ENCODE measurements at places on chromosomes 7 and 10. TPM values are rescaled to one million over a fixed set of nuclear protein-coding genes. Genes with fewer than 3 reads are reported as not detected.

SPDYE3 gene
- total RNA-seq, result not detected

GRCh38 chr7:5383314-5384098, 40.1 kb downstream of the TNRC18 start:
- no peak overlapping the region for H3K27ac ChIP-seq
- H3K4me3 ChIP-seq, result no peak overlapping the region
- peaks cover 13% of the 10 kb centered on the region for H3K4me1 ChIP-seq
- no peak for DNase-seq
- H3K36me3 ChIP-seq, result peaks cover 16% of the 10 kb centered on the region

DNA sequence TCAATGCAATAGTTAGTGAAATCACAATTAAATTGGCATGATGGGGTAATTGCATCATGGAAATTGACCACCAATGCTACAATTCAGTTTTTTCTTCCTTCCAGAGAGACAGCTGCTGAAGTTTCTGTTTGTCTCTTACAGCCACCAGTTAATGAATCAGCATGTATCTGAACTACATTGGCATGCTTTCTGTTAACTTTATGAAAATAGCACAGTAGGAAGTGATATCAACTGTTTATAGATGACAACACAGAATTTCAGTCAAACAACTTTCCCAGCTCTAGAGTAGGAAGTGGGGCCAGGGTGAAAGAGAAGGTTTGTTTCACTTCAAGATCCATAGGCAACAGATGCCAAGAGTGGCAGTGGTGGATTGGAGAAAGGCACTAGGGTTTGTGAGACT, 339.6 kb upstream of the VWC2 start:
- DNase-seq, result no peak
- no peak overlapping the region for H3K4me3 ChIP-seq
- H3K27ac ChIP-seq, result no peak overlapping the region

ACTL6B gene
- not detected for total RNA-seq

MYH16 gene
- total RNA-seq, result not detected

DNA sequence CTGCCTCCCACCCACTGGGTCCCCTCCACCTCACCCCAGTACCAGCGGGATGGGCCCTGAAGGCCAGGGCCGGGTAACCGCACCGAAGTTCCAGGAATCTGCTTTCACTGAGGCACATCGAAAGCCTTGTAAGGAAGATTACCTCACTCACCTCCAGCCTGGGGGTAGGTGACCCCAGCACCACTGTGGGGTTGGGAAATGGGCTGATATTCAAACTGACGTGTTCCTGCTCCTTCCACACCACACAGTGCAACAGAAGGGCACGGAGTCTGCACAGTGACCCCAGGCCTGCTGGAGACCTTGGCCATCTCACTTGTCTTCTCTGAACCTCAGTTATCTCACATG, 29.8 kb downstream of the NPS start:
- no peak for DNase-seq
- no peaks in the 10 kb centered on the region for H3K4me1 ChIP-seq
- no peak overlapping the region for H3K27ac ChIP-seq
- H3K27me3 ChIP-seq, result peaks cover 2% of the 10 kb centered on the region
- H3K36me3 ChIP-seq, result no peaks in the 10 kb centered on the region

TLX1 gene
- not detected for total RNA-seq

- H3K27ac ChIP-seq, result peak overlapping the region; percentile 90
- no peaks in the 10 kb centered on the region for H3K27me3 ChIP-seq
- peaks cover 77% of the 10 kb centered on the region for H3K4me1 ChIP-seq
- peak overlapping the region; percentile 69 for H3K4me3 ChIP-seq
Measured at GRCh38 chr10:59885430-59886134, 20.8 kb downstream of the CCDC6 start.

DNA sequence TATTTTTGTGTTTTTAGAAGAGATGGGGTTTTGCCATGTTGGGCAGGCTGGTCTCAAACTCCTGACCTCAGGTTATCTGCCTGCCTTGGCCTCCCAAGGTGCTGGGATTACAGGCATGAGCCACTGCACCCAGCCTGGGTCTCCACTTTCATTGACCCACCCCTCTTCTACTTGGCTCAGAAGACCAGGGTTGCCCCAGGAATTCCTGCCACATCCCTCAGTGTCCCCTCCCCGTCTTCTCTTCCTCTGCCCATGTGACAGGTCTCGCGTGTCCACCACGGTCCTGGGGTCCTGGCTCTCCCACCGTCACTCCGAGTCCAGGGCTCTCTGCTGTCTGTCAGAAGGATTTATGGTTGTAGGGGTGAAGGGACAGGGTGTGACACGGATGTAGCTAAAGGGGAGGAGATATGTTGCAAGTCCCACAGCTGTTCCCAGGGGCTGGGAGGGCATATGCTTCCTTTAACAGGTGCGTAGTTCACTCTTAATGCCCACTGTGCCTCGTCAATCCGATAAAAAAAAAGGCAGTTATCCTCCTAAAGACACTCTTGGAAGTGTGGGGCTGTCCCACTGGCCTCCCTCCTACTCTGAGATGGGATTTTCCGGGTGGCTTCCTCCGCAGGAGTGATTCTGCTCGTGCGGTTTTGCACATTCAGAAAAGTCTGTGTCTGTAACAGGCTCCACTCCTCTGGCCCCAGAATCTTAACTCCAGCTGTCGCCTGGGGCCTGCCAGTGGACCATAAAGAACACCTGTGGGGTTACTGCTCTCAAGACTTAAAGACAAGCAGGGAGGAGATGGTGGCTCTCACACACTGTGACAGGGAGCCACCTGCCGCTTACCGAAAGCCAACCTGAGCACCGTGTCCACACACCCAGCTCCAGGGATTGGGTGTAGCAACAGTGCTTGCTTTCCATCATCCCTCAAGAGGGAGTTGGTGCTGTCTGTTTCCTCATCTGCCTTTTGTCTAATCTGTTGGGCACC, 36.7 kb upstream of the SHH start:
- H3K36me3 ChIP-seq, result no peaks in the 10 kb centered on the region
- H3K4me3 ChIP-seq, result no peak overlapping the region
- DNase-seq, result no peak
- no peaks in the 10 kb centered on the region for H3K4me1 ChIP-seq

SLC26A4 gene
- 7.8 TPM for total RNA-seq

DNA sequence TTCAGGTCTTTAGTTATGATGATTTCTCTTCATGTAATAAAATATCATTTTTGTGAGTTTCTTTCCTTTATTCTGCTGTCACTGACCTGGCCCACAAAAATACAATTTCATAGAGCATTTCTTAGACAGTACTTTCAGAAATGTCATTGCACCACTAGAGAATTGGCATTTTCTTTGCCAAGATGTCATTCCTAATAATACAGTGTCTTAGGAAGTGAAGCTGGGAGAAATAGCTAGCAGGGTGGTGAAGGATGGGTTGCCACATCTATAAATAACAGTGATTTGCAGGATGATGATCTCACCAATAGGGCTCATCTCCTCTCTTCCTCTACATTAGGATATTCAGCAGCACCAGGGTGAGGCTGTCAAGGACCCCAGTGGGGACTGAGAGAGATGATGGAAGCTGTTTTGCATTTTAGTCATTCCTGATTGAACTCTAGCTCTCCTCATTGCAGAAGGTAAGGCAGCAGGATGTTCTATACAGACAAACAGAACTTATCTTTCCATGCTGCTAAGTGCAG, 452.1 kb downstream of the NXPH1 start:
- H3K36me3 ChIP-seq, result no peaks in the 10 kb centered on the region
- no peak overlapping the region for H3K27ac ChIP-seq
- H3K4me1 ChIP-seq, result no peaks in the 10 kb centered on the region

DNA sequence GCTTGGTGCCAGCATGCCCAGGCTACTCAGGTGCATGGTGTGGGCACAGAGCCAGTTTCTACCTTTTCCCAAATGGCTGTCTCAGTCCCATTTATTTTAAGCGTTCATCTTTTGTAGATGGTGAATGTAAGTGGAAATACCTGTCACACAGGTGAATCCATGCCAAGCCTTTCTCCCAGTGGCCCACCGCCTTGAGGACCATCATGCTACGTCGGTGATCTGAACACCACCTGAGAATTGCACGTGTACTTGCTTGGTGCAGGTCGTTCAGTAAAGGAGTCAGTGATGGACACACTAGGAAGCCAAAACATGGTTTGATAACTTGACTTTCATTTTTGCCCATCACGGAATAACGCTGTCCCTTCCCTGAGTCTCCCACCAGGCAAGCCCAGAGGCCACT, 666.7 kb upstream of the FOXK1 start:
- no peak overlapping the region for H3K4me3 ChIP-seq
- H3K36me3 ChIP-seq, result no peaks in the 10 kb centered on the region
- no peaks in the 10 kb centered on the region for H3K4me1 ChIP-seq
- no peak for DNase-seq
- H3K27ac ChIP-seq, result no peak overlapping the region
- H3K27me3 ChIP-seq, result no peaks in the 10 kb centered on the region

DNA sequence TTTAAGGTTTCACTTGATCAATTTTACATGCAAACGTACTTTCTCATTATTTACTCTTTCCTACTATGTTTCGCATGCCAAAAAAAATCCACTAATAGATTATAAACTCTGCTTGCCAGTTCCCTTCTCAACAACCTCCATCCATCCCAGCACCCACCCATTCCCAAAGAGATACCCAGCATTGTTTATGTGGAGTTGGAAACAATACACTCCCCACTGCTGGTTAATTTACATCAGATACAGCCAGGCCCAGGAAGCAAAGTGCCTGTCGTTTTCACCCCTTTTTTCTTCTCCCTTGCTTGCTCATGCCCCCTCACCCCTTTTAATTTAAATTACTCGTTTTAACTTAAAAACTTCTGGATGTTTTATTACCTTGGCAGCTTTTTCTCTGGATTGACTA, 59.9 kb downstream of the HIBADH start:
- no peak overlapping the region for H3K4me3 ChIP-seq
- DNase-seq, result no peak
- no peak overlapping the region for H3K27ac ChIP-seq
- no peaks in the 10 kb centered on the region for H3K27me3 ChIP-seq
- H3K4me1 ChIP-seq, result no peaks in the 10 kb centered on the region

- peaks cover 17% of the 10 kb centered on the region for H3K27me3 ChIP-seq
- H3K4me1 ChIP-seq, result no peaks in the 10 kb centered on the region
- H3K4me3 ChIP-seq, result no peak overlapping the region
- no peak for DNase-seq
Measured at GRCh38 chr10:35613597-35614226, 8.6 kb downstream of the GJD4 start.

GRCh38 chr10:58318346-58318745, 16.5 kb upstream of the UBE2D1 start:
- peaks cover 6% of the 10 kb centered on the region for H3K4me1 ChIP-seq
- no peak overlapping the region for H3K27ac ChIP-seq
- no peak for DNase-seq
- peaks cover 14% of the 10 kb centered on the region for H3K27me3 ChIP-seq

- no peaks in the 10 kb centered on the region for H3K27me3 ChIP-seq
- no peak overlapping the region for H3K4me3 ChIP-seq
- H3K36me3 ChIP-seq, result no peaks in the 10 kb centered on the region
- H3K4me1 ChIP-seq, result peaks cover 3% of the 10 kb centered on the region
- peak overlapping the region; percentile 51 for H3K27ac ChIP-seq
Measured at GRCh38 chr7:34277016-34277802, 371.9 kb downstream of the BMPER start.

DNA sequence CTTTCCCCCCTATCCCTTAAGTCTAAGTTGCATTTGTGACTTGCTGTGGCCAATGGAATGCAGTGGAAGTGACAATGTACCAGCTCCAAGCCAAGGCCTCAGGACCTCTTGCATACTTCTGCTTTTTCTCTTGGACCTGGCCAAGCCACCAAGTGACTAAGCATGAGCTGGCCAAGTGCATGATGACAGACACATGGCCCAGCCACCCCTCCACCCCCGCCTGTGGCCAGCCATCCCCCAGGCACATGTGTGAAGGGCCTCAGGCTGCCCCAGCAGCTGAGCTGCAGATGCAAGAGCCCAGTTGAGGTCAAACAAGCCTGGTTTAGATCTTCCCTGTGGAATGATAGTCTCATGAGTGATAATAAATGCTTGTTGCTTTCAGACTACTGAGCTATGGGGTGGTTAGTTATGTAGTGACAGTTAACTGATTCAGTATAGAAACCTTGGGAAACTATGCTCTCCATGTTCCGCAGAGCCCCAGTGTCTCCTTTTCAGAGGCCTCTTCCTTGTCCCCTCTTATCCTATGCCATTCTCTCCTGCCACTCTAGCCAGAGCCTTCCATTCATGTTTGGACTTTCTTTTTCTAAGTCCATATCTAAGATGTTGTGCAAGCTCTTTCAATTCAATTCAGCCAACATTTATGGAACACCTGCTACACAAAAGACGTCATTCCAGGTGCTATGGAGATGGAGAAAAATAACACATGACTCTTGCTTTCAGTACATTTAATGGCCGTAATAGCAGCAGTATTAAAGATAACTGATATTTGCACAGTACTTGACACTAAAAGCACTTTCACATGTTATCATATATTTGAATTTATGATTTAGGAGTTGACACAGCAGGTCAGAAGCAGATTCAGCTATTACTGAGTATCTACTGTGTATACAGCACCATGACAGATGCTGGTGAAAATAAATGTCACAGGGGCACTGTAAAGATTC, 55.5 kb upstream of the LOXL4 start:
- H3K4me1 ChIP-seq, result no peaks in the 10 kb centered on the region
- DNase-seq, result no peak
- H3K36me3 ChIP-seq, result no peaks in the 10 kb centered on the region
- H3K27ac ChIP-seq, result no peak overlapping the region
- peaks cover 4% of the 10 kb centered on the region for H3K27me3 ChIP-seq
- no peak overlapping the region for H3K4me3 ChIP-seq

GRCh38 chr10:94645285-94645684, 38.2 kb upstream of the CYP2C18 start:
- no peaks in the 10 kb centered on the region for H3K27me3 ChIP-seq
- H3K4me3 ChIP-seq, result no peak overlapping the region
- H3K4me1 ChIP-seq, result no peaks in the 10 kb centered on the region
- H3K36me3 ChIP-seq, result no peaks in the 10 kb centered on the region

DNA sequence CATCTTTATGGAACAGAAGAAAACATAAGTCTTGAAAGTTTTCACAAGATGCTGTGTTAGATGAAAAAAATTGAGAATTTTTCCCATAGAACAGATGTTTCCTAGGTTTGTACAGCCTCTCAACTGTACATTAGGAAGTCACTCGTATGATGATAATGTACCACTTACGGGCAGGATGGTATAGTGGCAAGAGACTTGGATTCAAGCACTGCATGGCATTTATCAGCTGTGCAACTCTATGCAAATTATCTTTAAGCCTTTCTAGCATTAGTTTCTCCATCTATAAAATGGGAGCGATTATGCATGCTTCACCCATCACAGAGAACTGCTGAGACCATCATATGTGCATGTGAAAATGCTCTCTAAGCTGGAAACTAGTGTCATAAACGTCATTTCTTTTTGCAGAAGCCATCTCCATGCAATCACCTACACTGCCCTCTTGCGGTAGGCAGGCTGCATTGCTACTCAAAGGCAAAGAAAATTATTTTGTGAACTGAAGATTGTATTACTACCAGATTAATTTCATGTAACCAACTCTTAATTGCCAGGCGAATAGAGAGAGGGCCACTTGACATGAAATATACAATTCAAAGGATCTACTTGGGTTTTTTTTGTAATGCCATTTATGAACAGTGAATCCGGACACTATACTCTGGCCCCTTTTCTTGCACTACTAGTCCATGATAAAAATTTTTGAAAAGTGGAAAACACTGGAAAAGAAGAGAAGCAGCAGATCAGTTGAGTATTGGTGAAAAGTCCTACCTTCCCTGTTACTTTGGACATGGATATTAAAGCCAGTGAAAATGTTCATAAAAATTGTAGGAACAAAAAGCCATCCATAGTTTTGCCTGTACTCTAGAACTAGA, 102.3 kb downstream of the JAZF1 start:
- DNase-seq, result peak; percentile 81
- no peak overlapping the region for H3K27ac ChIP-seq

GRCh38 chr7:20504060-20504459, 111.4 kb upstream of the ABCB5 start:
- no peaks in the 10 kb centered on the region for H3K4me1 ChIP-seq
- no peak overlapping the region for H3K27ac ChIP-seq
- H3K36me3 ChIP-seq, result no peaks in the 10 kb centered on the region
- no peak overlapping the region for H3K4me3 ChIP-seq
- no peak for DNase-seq
- H3K27me3 ChIP-seq, result no peaks in the 10 kb centered on the region

Measured in activated CD4-positive, alpha-beta T cell treated with anti-CD3 and anti-CD28 coated beads, Interleukin-2, amount 10 ng/mL, durations not matched to agents 24 days and 14 days (primary cell).